ENCODE measurements at places on chromosomes 11 and 22.

DNA sequence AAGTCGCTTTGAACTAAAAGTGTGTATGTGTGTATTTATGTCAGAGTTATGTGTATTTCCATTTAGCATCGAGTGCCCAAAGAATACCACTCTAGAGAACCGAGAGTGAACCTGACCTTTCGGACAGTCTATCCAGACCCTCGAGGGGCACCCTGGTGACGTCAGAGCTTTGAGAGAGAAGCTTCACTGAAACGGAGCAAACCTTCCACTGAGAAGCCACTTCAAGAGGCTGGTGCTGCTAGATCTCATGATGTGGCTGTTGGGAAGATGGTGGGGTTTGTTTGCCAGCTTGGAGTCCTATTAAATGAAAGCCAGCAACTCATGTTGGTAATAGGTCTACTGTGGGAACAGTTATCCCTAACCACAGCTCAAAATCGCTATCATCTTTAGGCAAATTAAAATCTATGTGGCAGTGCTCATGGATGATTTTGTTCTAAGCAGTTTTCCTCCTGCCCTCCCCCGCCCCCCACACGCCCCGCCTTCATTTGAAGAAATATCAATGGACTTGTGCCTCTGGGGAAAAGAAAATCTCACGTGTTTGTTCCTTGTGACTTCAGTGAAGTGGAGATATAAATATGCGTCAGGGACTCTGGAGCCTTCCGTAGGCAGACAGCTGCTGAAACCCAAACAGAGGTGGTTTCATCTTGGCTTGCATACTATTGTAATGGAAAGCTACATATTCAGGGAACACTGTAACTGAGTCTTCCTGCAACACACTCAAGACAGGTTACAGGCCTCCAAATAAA lies 22.4 kb upstream of the C11orf96 start:
- DNase-seq: no peak

- no peak for DNase-seq
These were observed 254.4 kb downstream of the TTC28 start for GRCh38 chr22:28425211-28425610.

GRCh38 chr11:34243600-34244464 lies 114.0 kb downstream of the ABTB2 start:
- DNase-seq: no peak

DNA sequence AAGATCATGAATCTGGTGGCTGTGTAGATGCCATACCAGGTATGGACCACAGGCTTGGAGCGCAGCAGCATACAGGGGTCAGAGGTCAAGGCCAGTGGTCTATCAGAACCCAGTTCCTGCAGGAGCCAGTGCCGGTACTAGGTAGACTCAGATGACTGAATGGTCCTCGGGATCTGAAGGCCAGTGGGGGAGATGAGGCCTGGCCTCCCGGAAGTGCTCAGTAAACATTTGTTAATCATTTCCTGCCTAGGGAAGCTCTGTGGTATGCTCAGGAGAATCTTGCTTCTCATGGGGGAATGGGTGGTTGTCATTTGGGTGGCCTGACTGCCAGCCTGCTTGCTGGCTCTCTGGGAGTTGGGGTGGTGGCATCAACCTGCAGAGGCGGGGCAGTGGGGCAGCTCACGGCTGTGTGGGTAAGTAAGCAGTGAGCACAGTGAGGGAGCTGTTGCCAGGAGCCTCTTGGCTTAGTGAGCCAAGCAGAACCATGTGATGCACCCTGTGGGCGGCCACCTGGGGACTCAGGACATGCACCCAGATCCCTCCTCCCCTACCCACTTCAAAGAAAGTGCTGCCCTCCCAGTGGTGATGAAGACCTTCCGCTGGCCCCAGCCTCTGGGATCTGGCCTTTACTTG lies 33.0 kb downstream of the PTPRJ start:
- DNase-seq: peak; percentile 55

DNA sequence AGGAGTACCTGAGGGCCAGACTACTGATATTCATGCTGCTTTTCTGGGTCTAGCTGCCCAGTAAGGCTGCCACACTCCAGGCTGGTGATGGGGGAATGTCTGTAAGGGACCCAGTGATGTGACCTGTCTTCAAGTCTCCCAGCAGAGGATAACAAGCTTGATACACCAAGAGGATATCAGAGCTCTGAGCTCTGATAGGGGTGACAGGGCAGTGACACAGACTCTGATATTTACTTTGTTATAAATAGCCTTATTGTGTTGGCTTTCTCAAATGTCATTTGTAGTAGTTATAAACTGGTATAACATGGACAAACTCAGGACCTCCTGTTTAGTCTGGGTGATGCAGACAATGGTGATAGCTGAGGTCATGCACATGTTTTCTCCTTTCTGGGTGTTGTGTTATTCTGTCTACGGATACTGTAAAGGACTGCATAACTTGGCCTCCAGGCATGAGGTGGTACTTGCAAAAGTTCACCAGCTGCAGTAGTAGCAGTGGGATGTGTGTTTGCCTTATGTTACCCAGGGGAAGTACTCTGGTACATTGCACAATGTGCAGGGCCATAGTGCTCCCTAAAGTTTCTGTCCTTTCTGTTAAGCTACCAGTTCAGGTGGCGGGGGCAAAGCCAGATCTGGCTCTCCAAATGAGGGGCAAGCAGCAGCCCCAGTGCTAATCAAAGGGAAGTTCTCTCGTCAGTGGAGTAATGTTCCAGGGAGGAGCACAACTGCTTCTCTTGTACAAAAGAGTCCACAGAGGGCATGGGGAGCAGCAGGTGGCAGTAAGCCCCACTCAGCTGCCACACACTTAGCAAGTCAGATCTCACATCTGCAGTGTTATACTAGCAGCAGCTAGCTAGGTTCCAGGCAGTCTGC lies 812.2 kb downstream of the JRKL start:
- DNase-seq: no peak

GRCh38 chr11:23680488-23681230 lies 816.2 kb upstream of the LUZP2 start:
- DNase-seq: no peak

- DNase-seq: no peak
These were observed 116.3 kb downstream of the TIMP3 start for GRCh38 chr22:32917577-32918354.

- no peak for DNase-seq
These were observed 34.8 kb upstream of the TTC12 start for GRCh38 chr11:113279591-113279990.

Data from activated CD4-positive, alpha-beta T cell treated with anti-CD3 and anti-CD28 coated beads, Interleukin-2, amount 50 U/mL, for 1 hour (primary cell).